ENCODE measurements at places on chromosomes 5 and 9.

- DNase-seq = no peak
Observed at GRCh38 chr5:147504011-147504410, 5.9 kb downstream of the DPYSL3 start.

GRCh38 chr5:8981496-8981895 is 564.4 kb downstream of the SEMA5A start:
- DNase-seq = no peak

- no peak for DNase-seq
Observed at GRCh38 chr5:143318833-143319232, 84.7 kb downstream of the NR3C1 start.

GRCh38 chr5:163533223-163533622 is 27.8 kb downstream of the MAT2B start:
- DNase-seq = no peak

DNA sequence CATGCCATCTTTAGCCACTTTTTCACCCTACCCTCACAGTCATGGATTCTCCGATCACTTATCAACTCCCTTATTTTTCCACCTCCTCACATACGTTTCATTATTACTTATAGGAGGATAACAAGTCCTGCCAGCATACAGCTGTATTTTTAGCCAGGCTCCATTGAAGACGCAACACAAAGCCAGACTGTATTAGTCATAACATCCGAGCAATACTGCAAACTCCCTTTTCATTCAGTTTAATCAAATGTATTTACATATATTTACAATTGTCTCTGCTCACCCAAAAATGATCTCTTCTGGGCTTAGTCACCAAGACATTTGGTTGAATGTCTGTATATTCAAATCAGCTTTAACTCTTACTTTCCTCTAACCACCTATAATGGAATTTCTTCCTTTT is 126.4 kb upstream of the PRLR start:
- no peak for DNase-seq

DNA sequence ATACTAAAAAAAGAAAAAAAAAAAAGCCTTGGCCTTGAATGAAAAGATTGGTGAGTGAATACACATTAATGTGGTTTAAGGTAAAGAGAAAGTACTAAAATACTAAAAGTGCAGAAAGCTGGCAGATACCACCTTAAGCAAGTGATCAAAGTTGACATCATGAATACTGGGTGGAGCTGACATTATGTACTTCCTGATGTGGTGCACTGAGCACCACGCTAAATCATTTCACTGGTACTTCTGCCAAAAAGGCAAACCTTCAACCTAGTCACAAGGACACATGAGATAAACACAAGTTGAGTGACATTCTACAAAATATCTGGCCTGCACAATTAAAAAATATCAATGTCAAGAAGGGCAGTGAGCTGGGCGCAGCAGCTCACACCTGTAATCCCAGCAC is 33.8 kb upstream of the PANK3 start:
- DNase-seq = no peak

Measured in activated naive CD4-positive, alpha-beta T cell (primary cell).